ENCODE measurements at places on chromosomes 5 and 9.

DNA sequence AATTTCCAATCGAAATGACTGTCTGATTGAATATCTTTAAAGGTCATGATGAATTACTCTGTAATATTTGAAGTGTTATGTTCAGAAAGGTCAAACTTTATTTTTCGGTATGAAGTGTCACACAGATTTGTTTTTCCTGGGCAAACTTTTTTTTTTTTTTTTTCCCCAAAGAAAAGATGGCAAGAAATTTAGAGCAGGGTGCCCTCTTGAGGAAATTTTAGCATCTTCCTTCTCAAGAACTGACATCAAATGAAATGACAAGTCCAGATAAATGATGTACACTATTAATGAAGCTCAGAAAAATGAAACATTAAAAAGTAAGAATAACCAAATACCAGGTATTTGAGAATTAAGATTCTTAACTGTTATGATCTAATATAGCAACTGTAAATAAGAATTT, 123.6 kb downstream of the INVS start:
- DNase-seq: no peak

GRCh38 chr5:122400938-122401337, 88.9 kb downstream of the SNCAIP start:
- no peak for DNase-seq

GRCh38 chr5:54404568-54404967, 50.9 kb upstream of the HSPB3 start:
- no peak for DNase-seq

DNA sequence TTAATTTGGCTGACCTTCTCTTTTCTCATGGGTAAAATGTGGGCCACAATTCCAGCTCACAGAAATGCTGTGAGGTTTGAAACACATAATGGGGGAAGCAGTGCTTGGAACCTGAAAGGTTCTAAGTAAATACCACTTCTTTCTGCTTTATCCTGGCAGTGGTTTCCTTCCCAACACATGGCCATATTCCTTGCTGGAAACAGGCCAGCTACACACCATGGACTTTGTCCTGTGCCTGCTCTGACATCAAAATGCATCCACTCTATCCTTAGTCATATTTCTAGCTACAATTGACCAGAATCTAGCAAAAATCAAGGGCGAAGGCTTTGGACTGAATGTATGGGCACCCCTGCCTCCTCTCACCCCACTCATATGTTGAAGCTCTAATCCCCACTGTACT, 93.1 kb upstream of the TRPC7 start:
- no peak for DNase-seq

- no peak for DNase-seq
Observed at GRCh38 chr5:163497315-163497714, 8.1 kb upstream of the MAT2B start.

DNA sequence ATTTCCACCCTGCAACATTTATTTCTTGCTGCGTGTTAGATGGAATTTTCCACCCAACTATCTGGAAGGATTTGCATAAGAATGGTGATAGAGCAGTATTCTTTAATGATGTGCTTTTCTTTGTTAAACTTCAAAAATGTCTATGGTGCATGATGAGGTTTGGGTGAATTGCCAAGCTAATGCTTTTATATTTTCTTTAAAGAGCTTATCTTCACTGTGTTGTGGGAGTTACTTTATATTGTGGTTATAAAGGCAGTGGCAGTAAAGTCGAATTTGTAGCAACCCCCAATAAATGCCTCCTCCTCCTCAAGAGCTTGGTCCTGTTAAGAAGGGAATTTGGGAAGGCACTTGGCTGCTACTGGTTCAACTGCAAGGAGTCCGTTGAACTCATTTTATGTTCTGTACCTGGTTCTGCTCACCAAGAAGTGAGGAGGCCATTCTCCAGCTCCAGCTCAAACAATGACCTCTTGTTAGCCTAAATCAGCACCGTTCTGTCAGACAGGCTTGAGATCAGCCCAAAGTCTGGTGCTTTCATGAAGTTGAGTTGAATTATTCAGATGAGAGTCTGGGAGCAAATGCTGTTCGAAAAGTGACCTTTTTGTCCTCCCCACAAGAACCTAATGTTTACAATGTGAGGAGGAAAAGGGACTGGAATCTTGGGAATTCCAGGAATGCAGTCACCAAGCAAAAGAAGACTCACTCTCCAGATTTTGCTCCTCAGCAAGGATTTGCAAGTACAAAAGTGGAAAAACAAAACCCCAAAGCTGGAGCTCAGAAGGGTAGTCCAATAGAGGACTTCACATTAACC, 217.0 kb downstream of the TMEM38B start:
- no peak for DNase-seq

GRCh38 chr9:16363916-16364315, 506.6 kb downstream of the BNC2 start:
- DNase-seq: no peak
